ENCODE measurements at places on chromosomes 2 and 18.
A peak's percentile ranks its signal among the peaks of the same experiment; 100 is the strongest.

DNA sequence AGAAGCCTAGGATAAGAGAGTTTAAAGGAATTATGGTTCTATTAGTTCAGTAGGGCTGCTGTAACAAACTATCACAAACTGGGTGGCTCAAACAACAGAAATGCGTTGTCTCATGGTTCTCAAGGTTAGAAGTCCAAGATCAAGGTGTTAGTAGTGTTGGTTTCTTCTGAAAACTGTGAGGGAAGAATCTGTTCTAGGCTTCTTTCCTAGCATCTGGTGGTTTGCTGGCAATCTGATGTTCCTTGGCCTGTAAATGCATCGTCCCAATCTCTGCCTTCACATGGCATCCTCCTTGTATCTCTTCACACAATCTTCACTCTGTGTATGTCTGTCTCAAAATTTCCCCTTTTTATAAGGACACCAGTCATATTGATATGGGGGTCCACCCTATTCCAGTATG lies 76.3 kb downstream of the MDH1 start:
- no peak for DNase-seq

- DNase-seq = no peak
These were observed 125.0 kb downstream of the NFATC1 start for GRCh38 chr18:79520478-79521390.

DNA sequence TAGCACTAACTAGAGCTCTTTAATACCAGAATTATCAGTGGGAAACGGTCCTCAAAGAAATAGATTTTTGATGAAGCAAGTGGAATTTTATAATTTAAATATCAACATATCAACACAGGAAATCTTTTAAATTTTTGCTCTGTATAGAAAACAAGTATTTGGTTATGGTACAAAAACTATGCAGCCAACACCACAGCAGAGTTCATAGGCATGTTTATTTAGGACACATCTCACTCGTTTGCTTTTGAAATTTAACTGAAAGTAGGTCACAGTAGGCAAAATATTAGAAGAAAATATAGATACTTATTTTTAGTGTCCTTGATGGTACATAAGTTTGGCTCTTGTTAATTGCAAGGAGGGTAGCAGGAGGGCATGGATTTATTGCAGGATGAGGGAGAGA lies 34.3 kb upstream of the TANC1 start:
- no peak for DNase-seq

DNA sequence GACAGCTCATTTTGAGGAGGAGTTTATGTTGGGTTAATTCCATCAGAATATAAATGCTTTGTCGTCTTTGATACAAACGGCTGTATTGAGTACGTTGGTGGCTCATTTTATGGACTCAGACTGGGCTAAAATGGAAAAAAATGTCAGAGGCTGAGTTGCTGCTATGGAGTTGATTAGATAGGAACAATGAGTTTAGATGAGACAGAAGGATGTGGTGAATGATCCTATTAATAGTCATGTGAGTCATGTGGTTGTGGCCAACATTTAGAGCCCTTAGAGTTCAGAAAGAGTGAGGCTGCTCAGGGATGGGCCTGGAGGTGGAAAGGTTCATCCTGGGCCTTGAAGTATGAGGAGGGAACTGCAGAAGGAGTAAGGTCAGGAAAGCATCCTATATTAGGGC lies 434.2 kb downstream of the MEIS1 start:
- peak; percentile 69 for DNase-seq

- no peak for DNase-seq
These were observed 222.4 kb upstream of the APCDD1 start for GRCh38 chr18:10232062-10232461.

DNA sequence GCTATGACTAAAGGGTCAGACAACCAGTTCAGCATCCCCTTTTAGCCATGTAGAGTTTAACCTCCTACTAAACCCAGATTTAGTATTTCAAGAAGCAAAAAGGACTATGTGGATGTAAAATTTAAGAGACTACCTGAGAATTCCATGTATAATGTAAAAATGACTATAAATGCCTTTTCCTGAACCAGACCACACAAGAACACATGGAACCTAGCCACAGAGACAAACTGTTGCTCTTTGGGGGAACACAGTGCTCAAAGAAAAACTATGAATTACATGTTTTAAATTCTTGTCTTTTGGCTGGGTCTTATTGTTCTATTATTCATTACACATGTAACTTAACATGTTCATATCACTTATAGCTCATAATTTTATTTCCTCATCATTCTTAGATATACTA lies 192.8 kb downstream of the DNER start:
- DNase-seq = no peak

- DNase-seq = peak; percentile 54
These were observed 3.1 kb upstream of the MSGN1 start for GRCh38 chr2:17813010-17813741.

DNA sequence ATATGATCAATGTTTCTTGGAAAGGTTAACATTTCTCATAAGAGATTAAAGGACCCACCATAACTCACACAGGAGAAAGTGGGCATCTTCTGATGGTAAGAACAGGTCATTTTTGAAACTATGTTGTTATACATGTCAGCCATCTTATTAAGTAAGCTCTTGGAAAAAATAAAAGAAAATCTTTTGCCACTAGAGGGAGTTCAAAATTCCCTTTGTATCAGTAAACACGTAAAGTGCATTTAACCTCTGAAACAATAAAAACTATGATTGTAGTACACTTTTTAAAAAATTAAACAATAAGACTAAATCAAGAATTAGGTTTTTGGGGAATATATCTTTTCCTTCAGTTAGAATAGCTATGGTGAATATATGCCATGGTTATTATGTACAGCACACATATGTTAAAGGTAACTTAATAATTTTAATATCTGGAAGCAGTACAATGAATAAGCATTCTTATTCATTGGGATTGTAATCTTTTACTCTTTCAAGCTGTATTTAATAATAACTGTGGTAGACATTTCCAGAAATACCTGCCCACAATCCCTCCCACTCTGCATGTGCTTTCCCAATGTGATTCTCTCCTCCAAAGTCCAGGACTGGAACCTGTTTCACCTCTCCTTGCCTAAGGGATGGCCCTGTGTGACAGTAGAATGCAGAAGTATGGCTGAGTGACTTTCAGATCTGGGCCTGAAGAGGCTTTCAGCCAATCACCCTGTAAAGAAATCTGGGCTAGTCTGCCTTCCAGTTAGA lies 64.2 kb downstream of the RBMS1 start:
- peak; percentile 69 for DNase-seq

DNA sequence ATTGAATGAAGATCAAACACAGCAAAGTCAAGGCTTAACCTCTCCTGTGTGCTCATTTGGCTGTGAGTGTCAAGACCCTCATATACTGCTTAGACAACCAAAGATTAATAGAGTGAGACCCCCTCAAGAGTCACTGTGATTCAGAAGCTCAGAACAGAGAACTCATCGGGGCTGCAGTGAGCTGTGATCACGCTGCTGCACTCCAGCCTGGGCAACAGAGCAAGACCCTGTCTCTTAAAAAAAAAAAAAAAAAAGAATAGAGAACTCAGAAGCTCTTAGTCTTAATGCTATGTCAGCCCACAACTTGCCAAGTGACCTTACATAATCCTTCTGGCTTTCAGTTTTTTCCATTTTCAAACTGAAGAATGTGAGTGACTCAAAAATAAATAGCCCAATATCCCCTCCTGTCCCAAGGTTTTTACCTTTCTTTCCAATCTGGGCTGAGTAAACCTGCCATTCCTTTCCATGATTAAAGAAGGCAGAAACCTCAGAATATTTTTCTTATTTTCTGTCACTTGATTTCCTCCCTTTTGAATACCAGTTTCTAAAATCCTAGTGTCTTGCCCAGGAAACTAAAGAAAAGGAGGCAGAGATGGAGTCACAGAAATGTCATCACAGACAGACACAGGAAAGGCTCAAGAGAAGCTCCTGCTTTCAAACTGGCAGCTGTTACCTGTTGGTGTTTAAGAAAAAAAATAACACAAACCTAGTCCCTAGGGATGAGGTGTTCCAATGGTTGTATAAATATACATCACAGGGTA lies 102.4 kb downstream of the CACNB4 start:
- DNase-seq = no peak

DNA sequence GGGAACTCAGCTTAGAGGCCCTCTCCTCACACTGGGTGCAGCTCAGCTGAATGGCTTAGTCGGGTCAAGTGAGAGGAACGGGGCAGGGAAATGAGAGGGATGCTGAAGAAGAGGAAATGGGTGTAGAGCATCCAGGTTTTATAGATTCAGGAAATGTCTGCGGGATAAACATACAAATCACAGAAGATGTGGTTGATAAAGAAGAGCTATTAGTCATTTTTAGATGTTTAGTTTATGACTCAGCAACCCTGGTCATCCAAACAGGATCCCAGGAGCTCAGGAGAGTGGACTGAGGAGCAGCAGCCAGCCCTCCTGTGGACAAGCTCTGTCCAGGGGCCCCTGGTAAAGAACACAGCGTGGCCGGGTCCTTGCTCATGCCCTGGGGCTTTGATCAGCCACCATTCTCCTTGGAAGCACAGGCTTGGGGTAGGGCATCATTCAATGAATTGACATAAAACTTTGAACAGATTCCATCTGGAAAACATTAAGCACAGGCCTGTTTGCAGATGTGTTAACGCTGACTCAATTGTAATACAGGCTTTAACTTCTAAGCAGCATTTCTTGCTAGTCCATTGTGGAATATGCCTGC lies 83.0 kb downstream of the NPAS2 start:
- DNase-seq = peak; percentile 97

GRCh38 chr2:28717339-28717758 lies 34.3 kb upstream of the PPP1CB start:
- peak; percentile 73 for DNase-seq

DNA sequence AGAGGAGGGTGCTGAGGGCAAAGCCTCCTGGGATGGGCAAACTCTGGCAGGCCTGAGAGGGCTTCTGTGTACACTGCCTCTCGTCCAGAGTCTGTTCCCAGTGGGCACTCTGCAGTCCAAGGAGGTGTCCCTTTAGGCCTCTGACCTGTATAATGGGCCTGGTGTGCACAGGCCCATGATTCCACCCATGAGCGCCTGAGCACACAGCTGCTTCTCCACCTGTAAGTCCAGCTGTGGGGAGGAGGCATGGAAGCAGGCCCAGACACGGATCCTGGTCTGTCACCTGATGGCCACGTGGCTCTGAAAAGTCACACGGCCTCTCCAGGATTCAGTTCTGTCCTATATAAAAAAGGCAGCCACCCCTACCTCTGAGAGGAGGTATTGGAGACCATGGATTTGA lies 57.0 kb downstream of the PARD6G start:
- DNase-seq = no peak

GRCh38 chr2:12270876-12271588 lies 445.7 kb upstream of the TRIB2 start:
- DNase-seq = no peak

GRCh38 chr18:731185-731584 lies 18.8 kb upstream of the ENOSF1 start:
- peak; percentile 20 for DNase-seq

DNA sequence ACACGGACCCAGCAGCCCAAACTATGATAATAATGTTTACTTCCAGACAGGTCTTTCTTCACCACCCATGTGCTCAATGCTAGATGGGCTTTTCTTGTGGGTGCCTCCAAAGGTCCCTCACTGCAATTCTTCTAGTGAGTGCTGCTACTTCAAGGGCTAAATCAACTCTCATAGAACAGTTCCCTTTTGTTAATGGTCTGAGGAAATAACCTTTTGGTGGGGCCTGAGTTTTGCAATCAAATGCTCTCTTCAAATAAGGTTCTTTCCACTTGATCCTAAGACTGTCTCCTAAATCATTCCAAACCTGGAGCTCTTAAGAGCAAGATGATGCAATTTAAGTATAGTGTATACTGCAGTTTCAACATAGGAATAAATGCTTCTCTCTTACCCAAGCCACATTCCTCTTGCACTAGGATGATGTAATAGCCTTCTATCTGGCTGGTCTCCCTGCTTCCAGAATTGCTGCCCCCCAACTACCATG lies 6.0 kb downstream of the NEMP2 start:
- peak; percentile 78 for DNase-seq

Data from fibroblast of skin of abdomen (primary cell).